ENCODE measurements at places on chromosomes 3 and 15. TPM values are rescaled to one million over a fixed set of nuclear protein-coding genes. Genes with fewer than 3 reads are reported as not detected.

ELL3 gene
- 2.1 TPM for total RNA-seq

SERINC4 gene
- 0.36 TPM for total RNA-seq

RNU5B-1 gene
- not detected for total RNA-seq

PP2D1 gene
- not detected for total RNA-seq

RARB gene
- total RNA-seq: not detected

BUB1B gene
- 1.8 TPM for total RNA-seq

ZNF660 gene
- 0.53 TPM for total RNA-seq

IMPG2 gene
- 0.73 TPM for total RNA-seq

PLSCR5 gene
- total RNA-seq: not detected

MKRN3 gene
- 1.8 TPM for total RNA-seq

CLRN1 gene
- not detected for total RNA-seq

CHCHD4 gene
- 3.3 TPM for total RNA-seq

ACAD11 gene
- total RNA-seq: 25.6 TPM

UBR1 gene
- total RNA-seq: 35.3 TPM

NKTR gene
- total RNA-seq: 275 TPM

GOLGA8S gene
- 0.57 TPM for total RNA-seq

DNAH1 gene
- total RNA-seq: 62.5 TPM

SEMA6D gene
- not detected for total RNA-seq

ANKUB1 gene
- total RNA-seq: not detected

TNFSF10 gene
- total RNA-seq: 45.4 TPM

IDH3A gene
- total RNA-seq: 57.4 TPM

GASK1A gene
- total RNA-seq: not detected

ANKRD63 gene
- not detected for total RNA-seq

PPP1R14D gene
- total RNA-seq: not detected

LSMEM2 gene
- total RNA-seq: not detected

INSYN1 gene
- not detected for total RNA-seq

LRTM1 gene
- total RNA-seq: not detected

CLDN1 gene
- not detected for total RNA-seq

CCRL2 gene
- total RNA-seq: 5.4 TPM

LRRIQ4 gene
- total RNA-seq: 0.12 TPM

CADPS gene
- not detected for total RNA-seq

NR2E3 gene
- not detected for total RNA-seq

CRABP1 gene
- total RNA-seq: not detected

INKA1 gene
- total RNA-seq: 2.2 TPM

SYNPR gene
- total RNA-seq: not detected

FBXL2 gene
- not detected for total RNA-seq

LINGO1 gene
- not detected for total RNA-seq

KBTBD8 gene
- 4.5 TPM for total RNA-seq

CFAP20DC gene
- 1.2 TPM for total RNA-seq

TRIM42 gene
- total RNA-seq: not detected

SLC12A1 gene
- not detected for total RNA-seq

ARHGEF26 gene
- not detected for total RNA-seq

OR5H14 gene
- total RNA-seq: not detected

ILDR1 gene
- not detected for total RNA-seq

SCAANT1 gene
- not detected for total RNA-seq

KCNH8 gene
- total RNA-seq: 0.16 TPM

EFHB gene
- total RNA-seq: 1.4 TPM

COLQ gene
- total RNA-seq: 3.7 TPM

AADAC gene
- not detected for total RNA-seq

RLBP1 gene
- not detected for total RNA-seq

Measured in naive thymus-derived CD4-positive, alpha-beta T cell (primary cell).